ENCODE measurements at places on chromosomes 7 and 10.

DNA sequence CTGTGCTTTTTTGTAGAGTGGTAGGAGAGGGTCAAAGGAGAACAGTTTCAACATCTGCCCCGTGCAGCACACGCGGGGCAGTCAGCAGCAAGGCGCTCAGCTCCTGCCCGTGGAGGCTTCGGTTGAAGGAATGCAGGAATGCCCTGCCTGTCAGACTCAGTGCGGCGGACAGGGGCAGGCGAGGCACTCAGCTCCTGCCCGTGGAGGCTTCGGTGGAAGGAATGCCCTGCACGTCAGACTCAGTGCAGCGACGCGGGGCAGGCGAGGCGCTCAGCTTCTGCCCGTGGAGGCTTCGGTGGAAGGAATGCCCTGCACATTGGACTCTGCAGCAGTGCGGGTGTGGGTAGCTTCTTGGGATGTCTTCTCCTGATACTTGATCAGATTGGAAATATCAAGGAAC, 37.0 kb downstream of the PPP2R2D start:
- DNase-seq, result no peak

- DNase-seq, result no peak
These were observed 239.2 kb downstream of the RNLS start for GRCh38 chr10:88343761-88344484.

- no peak for DNase-seq
These were observed 171.1 kb upstream of the GRB10 start for GRCh38 chr7:50953820-50954219.

GRCh38 chr7:3558400-3558799, 257.3 kb downstream of the SDK1 start:
- peak; percentile 16 for DNase-seq

GRCh38 chr10:120279196-120279595, 177.8 kb upstream of the PLPP4 start:
- DNase-seq, result no peak

DNA sequence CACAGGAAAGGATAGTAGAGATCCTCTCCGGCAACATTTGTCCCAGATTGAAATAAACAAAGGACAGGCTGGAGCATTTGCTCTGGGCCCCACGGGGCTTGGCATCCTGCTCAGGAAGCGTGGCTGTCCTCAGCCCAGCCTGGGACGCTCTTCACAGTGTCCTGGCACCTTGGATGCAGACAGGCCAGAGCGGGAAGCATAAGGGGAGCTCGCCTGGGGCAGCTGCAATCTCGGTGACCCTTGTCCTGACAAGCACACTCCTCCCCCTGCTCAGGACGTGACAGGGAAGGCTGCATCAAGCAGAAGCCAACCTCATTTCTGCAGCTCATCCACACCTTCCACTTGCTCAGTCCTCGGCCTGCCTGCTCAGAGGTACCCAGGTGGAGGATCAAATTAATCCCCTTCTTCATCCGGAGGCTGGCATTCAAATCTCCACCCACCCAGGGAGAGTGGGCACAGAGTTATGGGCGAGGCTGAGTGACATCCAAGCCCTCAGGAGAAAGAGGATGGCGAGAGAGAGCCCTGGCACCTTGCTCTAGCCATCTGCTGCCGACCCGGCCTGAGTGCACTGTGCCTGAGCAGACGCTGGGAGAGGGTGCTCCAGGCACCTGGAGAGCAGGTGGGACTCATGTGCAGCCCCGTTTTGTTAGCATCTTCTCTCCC, 47.6 kb downstream of the ABRAXAS2 start:
- no peak for DNase-seq

- peak; percentile 25 for DNase-seq
These were observed 1.3 kb downstream of the LCOR start for GRCh38 chr10:96833220-96834001.

DNA sequence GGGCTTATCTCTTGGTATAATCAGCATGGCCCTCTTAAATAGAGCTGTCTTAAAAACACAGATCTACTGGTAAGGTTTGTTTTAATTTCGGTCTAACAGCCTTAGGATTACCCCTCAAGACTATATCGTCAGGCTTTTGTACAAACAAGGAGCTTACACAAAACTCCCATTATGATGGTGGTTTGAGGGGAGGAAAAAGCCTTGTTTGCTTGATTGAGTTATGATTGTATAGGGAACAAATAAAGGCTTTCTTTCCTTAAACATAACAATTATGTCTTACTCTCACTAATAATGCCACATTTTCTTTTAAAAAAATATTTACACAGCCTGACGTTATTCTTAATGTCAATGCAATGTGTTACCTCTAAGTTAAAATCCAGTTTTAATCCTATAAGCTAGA, 188.8 kb upstream of the TCF7L2 start:
- no peak for DNase-seq

All from muscle of arm (tissue), 14 donors.